T-cell (primary cell): ENCODE measurements at places on chromosomes 16 and 17. TPM values are rescaled to one million over a fixed set of nuclear protein-coding genes. Genes with fewer than 3 reads are reported as not detected.

GRCh38 chr17:40477796-40478195, 23.6 kb downstream of the TNS4 start:
- no peaks in the 10 kb centered on the region for H3K27me3 ChIP-seq
- peak overlapping the region; percentile 28 for H3K27ac ChIP-seq
- no peaks in the 10 kb centered on the region for H3K36me3 ChIP-seq
- DNase-seq = no peak
- no peak overlapping the region for H3K4me3 ChIP-seq
- H3K4me1 ChIP-seq = peaks cover 15% of the 10 kb centered on the region

- peaks cover 3% of the 10 kb centered on the region for H3K36me3 ChIP-seq
- no peak for DNase-seq
- H3K4me1 ChIP-seq = peaks cover 5% of the 10 kb centered on the region
Measured at GRCh38 chr17:1588821-1589585, 26.4 kb upstream of the PITPNA start.

- H3K4me1 ChIP-seq = no peaks in the 10 kb centered on the region
- DNase-seq = no peak
- H3K36me3 ChIP-seq = no peaks in the 10 kb centered on the region
Measured at GRCh38 chr16:51761001-51761400, 609.9 kb upstream of the SALL1 start.

- no peak overlapping the region for H3K4me3 ChIP-seq
- no peak overlapping the region for H3K27ac ChIP-seq
- H3K4me1 ChIP-seq = no peaks in the 10 kb centered on the region
- H3K27me3 ChIP-seq = no peaks in the 10 kb centered on the region
- DNase-seq = no peak
Measured at GRCh38 chr17:62984801-62985200, 18.8 kb downstream of the TANC2 start.

DNA sequence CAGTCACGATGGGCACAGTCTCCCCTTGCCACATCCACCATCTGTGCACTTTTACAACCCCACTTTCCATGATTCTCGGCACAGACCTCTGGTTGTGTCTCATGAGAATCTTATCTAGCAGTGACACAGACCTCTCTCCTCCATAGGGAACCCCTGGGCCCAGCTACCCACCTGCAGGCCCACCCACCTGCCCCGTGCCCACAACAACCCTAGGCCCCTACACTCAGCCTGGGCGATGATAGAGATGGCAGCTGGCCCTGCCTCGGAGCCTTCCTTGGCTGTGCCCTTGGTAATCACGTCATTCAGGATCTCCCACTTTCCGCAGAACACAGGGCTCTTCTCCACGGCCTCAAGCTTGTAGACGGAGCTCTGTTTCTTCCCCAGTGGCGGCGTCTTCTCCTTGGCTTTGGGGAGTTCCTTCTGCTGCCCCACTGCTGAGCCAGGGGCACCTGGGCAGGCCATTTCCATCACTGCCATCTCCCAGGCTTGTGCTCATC, 26.5 kb downstream of the MAP3K14 start:
- H3K27ac ChIP-seq = no peak overlapping the region
- peaks cover 11% of the 10 kb centered on the region for H3K36me3 ChIP-seq
- DNase-seq = no peak
- H3K4me1 ChIP-seq = no peaks in the 10 kb centered on the region
- no peaks in the 10 kb centered on the region for H3K27me3 ChIP-seq
- no peak overlapping the region for H3K4me3 ChIP-seq

- H3K27me3 ChIP-seq = no peaks in the 10 kb centered on the region
- H3K4me3 ChIP-seq = no peak overlapping the region
- DNase-seq = no peak
- H3K36me3 ChIP-seq = peaks cover 5% of the 10 kb centered on the region
- H3K4me1 ChIP-seq = no peaks in the 10 kb centered on the region
Measured at GRCh38 chr17:45110676-45111611, 21.4 kb downstream of the PLCD3 start.

DNA sequence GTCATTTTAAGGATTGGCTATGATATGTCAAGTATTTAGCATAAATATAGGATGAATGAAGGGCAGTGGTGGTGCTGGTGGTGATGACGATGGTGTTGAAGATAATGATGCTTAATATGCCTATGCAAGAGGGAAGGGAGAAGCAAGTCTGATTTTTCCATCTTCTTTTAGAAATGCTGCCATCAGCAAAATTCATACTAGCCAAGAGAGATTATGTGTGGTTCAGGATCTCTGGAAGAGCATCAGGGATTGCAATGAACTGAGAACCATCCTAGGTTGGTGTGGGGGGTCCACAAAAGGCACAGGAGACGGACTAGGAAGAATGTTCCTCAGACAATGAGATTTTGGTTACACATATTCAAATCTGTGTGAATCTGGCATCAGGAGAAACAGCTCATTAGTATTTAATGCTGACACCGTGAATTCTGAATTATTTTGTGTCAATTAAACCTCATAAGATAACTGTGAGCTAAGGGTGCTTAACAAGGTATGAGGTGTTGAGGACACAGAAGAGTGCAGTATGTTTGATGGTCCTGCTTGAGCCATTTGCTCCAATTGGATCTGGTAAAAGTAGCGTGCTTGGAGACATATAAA, 1120.8 kb upstream of the GOT2 start:
- H3K36me3 ChIP-seq = no peaks in the 10 kb centered on the region
- no peak overlapping the region for H3K27ac ChIP-seq
- H3K27me3 ChIP-seq = no peaks in the 10 kb centered on the region
- no peak for DNase-seq

Gene SMCR8
- total RNA-seq = 38.7 TPM
